Adipocyte (in vitro differentiated cells): ENCODE measurements at places on chromosomes 11 and 22.
A peak's percentile ranks its signal among the peaks of the same experiment; 100 is the strongest.

DNA sequence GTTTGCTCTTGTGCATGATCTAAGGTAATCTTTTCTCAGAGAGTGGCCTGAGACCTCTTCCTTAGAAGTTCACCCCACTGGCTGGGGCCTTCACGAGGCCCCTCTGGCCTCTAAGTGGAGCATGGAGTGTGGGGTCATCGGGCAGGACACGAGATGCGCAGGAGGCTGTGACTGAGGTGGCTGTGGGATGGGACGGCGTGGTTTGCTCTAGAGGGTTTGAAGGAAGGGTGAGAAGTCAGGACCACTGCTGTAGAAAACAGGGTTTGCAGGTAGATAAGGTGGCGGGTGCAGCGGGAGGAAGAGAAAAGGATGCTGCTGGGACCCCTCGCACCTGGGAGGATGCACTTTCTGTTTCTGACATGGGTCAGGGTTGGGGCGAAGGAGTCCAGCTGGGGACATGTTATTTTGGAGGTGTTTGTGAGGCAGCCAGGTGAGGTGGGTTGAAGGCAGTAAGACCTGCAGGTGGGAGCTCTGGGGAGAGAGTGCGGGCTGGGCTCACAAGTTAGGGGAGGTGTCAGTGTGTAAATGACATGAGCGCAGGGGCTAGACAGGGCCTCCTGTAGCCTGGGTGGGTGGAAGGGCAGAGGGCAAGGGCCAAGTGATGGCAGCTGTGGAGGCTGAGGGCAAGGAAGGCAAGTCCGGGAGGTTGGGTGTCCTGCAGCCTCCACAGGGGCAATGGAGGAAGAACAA lies 62.5 kb downstream of the KCNQ1 start:
- DNase-seq, result no peak

GRCh38 chr11:33896911-33897310 lies 5.0 kb upstream of the LMO2 start:
- no peak for DNase-seq

- no peak for DNase-seq
Observed at GRCh38 chr11:87035976-87036583, 1.7 kb upstream of the TMEM135 start.

GRCh38 chr11:131165036-131165435 lies 205.4 kb upstream of the NTM start:
- DNase-seq, result no peak

- DNase-seq, result peak; percentile 89
Observed at GRCh38 chr11:111793863-111794262, 27.7 kb upstream of the PPP2R1B start.
